Body of pancreas (tissue), 4 donors: ENCODE measurements at places on chromosomes 3 and 15.

- no peak for DNase-seq
- H3K36me3 ChIP-seq: no peaks in the 10 kb centered on the region
- H3K4me1 ChIP-seq: no peaks in the 10 kb centered on the region
- H3K4me3 ChIP-seq: no peak overlapping the region
Observed at GRCh38 chr15:50820808-50821382, 55.4 kb upstream of the SPPL2A start.

DNA sequence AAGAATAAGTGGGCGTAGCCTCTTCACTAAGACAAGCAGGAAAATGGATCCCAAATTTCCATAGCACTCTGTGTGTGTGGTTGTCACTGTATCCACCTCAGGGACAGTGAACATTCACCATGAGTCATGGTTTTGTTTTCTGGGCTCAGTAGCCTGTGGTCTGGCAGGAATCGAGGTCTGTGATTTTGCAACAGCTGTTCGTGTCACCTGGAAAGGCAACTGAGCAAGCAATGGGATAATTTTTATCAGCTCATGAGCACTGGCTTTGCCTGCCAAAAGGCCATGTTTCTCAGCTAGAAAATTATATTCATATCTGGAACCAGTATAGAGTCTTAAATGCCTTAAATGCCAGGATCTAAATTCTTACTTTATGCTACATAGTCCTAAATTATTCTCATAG lies 60.9 kb downstream of the STRIT1 start:
- H3K27me3 ChIP-seq: no peaks in the 10 kb centered on the region
- no peaks in the 10 kb centered on the region for H3K36me3 ChIP-seq
- no peak overlapping the region for H3K4me3 ChIP-seq
- DNase-seq: peak; percentile 65

GRCh38 chr3:159080821-159081220 lies 279.0 kb downstream of the MFSD1 start:
- no peaks in the 10 kb centered on the region for H3K27me3 ChIP-seq
- no peaks in the 10 kb centered on the region for H3K36me3 ChIP-seq
- H3K4me3 ChIP-seq: no peak overlapping the region
- H3K27ac ChIP-seq: no peak overlapping the region
- H3K4me1 ChIP-seq: no peaks in the 10 kb centered on the region
- DNase-seq: no peak

DNA sequence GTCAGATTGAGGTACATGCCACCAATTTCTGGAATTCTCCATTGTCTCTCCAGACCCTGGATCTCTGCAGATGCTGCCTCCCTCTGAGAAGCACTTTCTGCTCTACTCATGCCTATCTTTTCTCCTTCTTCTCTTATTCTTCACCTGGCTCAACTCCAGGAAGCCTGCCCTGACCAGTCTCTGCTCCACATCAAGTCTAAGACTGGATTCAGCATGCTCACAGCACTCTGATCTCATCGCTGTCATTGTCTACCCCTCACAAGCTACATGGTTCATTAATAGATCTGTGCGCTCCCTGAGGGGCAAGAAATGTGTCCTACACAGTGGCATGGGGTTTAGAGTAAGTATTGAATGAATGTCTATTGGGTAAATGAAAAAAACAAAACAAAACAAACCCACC lies 38.7 kb downstream of the CCR4 start:
- no peak for DNase-seq
- H3K27ac ChIP-seq: no peak overlapping the region
- no peaks in the 10 kb centered on the region for H3K27me3 ChIP-seq
- H3K36me3 ChIP-seq: no peaks in the 10 kb centered on the region

DNA sequence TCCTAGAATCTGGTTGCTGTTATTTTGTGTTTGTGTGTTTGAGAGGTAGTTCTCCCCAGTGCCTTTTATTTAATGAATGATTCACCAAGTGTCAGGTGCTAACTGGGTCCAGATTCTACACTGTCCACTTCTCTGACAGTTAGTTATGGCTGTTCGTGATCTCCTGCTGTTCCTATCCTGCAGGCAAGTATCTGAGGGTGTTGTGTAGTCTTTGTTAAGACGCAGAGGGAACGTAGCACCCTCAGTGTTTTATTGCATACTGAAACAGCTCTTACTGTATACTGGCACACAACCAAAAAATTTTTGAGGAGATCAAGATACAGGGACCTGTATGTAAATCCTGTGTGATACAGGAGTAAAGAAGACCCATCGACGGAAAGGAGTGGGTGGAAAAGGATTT lies 1271.3 kb downstream of the ROBO1 start:
- H3K4me3 ChIP-seq: no peak overlapping the region
- no peaks in the 10 kb centered on the region for H3K36me3 ChIP-seq
- H3K27me3 ChIP-seq: no peaks in the 10 kb centered on the region
- no peak for DNase-seq
- H3K4me1 ChIP-seq: no peaks in the 10 kb centered on the region
- no peak overlapping the region for H3K27ac ChIP-seq

GRCh38 chr3:151644020-151644620 lies 89.6 kb upstream of the AADACL2 start:
- H3K27me3 ChIP-seq: no peaks in the 10 kb centered on the region
- no peaks in the 10 kb centered on the region for H3K4me1 ChIP-seq
- no peak for DNase-seq

- H3K4me1 ChIP-seq: no peaks in the 10 kb centered on the region
- H3K27ac ChIP-seq: no peak overlapping the region
- no peaks in the 10 kb centered on the region for H3K27me3 ChIP-seq
Observed at GRCh38 chr15:75125935-75126334, 75.7 kb upstream of the C15orf39 start.

GRCh38 chr3:97810779-97811390 lies 10.9 kb upstream of the CRYBG3 start:
- DNase-seq: no peak
- no peak overlapping the region for H3K4me3 ChIP-seq
- H3K27ac ChIP-seq: no peak overlapping the region
- H3K36me3 ChIP-seq: no peaks in the 10 kb centered on the region

DNA sequence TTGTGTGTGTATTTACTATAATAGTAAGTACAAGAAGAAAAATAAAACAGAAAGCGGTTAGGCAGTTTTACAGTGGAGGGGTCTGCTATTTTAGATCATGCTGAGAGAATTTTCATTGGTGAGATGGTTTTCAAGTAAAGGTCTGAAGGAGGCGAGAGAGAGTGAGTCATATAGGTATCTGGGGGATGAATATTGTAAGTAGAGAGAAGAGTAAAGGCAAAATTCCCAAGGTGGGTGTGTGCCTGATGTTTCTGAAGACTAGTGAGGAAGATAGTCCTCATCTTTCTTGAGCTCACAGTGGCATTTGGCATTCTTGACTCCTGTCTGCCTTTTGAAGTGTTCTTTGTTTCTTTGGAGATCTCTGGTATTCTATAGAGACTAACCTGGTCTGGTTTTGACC lies 38.6 kb downstream of the CRYBG3 start:
- H3K27ac ChIP-seq: no peak overlapping the region
- no peaks in the 10 kb centered on the region for H3K36me3 ChIP-seq
- no peaks in the 10 kb centered on the region for H3K27me3 ChIP-seq
- peaks cover 6% of the 10 kb centered on the region for H3K4me1 ChIP-seq

- H3K27ac ChIP-seq: no peak overlapping the region
Observed at GRCh38 chr3:23175341-23176083, 27.6 kb upstream of the UBE2E2 start.

DNA sequence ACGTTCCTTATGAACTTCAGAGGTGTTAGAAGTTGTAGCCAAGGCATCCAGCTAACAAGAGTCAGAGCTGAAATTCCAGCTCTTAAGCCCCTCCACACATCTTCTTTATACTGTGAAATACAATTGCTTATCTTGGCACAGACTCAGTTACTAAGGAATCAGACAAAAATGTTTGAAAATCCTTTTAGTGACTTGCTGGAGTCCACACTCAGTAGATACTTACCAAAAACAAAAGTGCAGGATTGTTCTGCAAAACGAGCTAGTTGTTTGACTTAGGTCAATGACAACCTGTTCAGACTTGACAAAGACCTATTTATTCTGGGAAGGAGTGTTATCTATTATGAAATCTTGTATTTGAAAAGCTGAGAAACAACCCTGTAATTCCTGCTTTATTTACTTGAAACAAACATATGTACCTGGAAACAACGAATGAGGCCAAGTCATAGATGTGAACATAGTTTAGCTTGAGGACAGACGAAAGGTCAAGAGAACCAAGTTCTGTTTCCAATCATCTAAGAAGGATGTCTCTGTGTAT lies 38.5 kb downstream of the B3GNT5 start:
- DNase-seq: no peak
- no peak overlapping the region for H3K4me3 ChIP-seq
- no peaks in the 10 kb centered on the region for H3K27me3 ChIP-seq
